ELF-1 (cell line): ENCODE measurements at places on chromosomes 6 and 20.

DNA sequence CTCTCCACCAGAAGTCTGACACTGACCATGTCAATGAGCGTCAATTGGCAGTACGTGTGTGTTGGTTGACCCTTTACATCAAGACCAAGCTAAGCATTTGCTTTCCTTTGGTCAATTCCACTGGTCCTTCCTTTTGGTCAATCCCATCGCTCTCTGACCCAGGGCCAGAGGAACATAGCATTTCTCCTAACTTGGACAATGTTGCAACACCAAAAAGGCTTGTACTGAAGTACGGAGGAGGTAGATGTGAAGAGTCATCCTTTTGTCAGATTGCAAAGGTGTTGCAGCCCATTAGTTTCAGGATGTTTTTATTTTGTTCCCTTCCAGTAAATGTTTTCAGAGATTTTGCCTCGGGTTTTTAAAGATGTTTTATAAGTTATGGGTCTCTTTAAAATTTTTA is 24.6 kb downstream of the EDN1 start:
- DNase-seq, result no peak

GRCh38 chr20:24493181-24493580 is 23.8 kb downstream of the SYNDIG1 start:
- DNase-seq, result no peak

DNA sequence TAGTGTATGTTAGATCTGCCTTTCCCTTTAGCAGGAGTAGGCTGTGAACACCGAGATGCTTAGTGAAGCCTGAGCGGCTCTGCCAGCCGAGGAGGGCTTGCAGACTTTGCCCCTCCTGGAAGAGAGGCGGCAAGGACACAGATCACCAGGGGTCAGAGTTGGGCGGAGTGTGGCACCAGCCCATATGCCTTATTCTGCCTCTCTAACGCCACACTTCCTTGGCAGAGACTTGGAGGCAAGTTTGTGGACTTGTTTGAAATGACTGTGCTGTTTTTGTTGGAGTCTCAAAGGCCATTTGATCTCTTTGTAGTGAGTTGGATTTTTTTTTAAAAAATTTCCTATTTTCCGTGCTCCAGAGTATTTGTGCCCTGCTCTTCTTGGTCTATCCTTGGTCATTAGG is 44.5 kb upstream of the CLDN20 start:
- no peak for DNase-seq

DNA sequence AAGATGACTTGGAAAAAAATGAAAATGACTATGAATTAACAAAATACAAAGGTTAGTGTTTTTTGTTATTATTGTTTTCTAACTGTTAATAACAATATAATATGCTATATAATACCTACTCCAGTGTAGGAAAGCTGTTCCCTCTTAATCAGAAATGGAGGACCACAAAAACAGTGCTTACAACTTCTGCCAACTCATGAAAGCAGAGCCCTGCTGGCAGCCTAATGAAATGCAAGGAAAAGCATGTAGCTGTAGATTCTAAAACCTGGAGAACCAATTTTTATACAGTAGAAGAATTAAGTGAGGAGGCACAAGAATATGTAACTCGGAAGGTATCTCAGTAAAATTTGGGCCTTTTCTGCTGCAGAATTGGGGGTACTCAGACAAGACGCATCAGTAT is 29.4 kb downstream of the PHIP start:
- DNase-seq, result no peak

DNA sequence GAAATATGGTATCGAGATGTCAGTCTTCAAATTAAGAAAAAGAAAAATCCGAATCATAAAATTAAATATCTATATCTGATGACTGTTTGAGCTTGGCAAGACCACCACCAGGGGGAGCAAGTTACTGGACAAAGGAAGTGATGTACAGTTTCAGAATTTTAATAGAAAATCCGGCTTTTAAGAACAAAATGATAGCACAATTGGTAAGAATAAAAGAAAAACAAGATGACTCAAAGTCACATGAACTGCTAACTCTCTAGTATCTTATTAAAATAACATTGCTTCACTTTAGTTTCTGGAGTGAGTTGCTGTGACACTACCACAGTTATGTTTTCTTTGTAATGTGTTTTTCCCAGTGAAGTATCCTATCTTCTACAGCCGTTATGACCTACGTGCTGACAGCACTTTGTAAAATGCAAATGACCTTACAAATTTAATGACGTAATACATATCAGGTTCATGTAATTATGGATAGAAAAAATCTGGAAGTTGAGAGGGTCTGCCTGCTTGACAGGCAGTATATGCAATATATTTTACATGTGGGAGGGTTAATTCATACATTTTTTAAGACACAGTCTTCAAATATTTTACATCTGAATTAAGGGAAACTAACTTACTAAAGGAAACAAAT is 405.3 kb upstream of the HS3ST5 start:
- DNase-seq, result no peak

DNA sequence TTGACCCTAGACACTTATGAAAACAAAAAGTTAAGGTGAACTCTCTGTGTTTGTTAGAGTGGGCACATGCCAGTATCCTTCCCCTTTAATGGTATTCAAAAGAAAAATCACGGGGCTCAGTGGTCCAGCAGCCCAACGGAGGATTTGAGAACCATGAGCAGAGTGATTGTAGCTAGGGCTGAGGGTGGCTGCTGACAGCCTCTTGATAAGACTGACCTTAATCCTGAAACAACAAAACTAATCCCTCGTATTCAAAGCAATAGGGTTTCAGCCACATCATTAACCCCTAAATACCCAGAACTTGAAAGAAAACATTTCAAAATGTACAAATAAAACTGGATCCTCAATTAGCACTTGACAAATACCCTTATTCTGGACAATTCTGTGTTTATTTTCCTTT is 95.1 kb downstream of the SNAP25 start:
- no peak for DNase-seq

DNA sequence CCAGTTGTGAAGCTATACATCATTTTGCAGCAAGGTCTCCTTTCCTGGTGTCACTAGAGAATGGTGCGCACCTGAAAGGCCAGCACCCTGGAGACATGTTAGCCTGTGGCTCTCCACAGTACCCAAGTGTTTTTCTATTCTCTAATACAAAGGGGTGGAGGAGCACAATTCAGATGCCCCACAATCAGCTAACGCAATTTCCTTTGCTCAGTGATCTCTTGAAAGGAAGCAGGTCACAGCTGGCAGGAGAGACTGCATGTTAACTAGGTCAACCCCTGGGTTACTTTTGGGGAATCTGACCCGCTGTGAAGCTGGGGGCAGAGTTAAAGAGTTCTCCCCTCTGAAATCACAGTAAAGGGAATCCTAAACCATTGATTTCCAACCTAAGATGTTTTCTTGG is 92.5 kb downstream of the B3GAT2 start:
- no peak for DNase-seq

DNA sequence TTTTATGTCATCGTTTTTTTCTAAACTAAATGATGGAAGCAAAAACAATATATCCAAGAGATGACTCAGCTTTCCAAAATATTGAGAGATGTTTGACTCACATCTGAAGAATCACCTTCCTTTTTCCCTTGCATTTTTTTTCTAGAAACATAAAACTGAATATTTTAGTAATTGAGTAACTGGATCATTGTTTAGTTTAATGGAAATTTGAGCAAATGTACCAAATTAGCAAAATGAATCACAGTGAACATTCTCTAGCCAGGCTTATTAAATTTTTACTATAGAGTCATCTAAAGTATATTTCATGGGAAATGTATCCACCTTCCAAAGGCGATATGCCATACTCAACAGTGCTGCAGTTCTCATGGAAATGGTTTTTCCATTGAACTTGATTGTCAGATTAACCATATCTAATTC is 145.5 kb downstream of the TENT5A start:
- DNase-seq, result no peak

DNA sequence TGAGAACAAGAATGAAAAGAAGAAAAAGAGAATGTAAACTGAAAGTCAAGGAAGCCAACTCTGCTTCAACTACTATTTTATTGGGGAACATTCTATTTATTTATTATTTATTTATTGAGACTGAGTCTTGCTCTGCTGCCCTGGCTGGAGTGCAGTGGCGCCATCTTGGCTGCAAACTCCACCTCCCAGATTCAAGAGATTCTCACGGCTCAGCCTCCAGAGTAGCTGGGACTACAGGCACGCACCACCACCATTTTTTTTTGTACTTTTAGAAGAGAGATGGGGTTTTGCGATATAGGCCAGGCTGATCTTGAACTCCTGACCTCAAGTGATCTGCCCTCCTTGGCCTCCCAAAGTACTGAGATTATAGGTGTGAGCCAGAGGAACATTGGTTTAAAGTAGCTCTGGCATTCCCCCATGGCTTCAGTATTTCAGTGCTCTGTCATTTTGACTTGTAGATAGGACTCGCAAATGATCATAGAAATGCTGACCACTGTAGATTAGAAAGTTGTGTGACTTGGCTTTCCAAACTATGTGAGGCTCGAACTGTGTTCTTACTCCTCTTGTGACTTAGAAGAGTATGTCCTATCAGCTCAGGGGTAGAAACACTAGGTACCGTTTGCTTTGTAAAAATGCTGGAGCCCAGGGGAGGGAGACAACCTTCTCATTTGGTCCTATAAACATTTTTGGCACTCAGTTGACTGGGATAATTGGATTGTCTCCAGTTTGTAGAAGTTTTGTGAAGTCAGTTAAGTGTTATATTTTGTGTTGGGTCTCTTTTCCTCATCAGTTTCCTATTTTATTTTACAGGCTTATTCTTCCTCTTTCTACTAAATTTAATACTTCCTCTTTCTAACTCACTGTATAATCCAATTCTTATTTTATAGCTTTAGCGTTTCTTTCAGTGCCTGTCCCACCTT is 544.9 kb upstream of the CITED2 start:
- no peak for DNase-seq

DNA sequence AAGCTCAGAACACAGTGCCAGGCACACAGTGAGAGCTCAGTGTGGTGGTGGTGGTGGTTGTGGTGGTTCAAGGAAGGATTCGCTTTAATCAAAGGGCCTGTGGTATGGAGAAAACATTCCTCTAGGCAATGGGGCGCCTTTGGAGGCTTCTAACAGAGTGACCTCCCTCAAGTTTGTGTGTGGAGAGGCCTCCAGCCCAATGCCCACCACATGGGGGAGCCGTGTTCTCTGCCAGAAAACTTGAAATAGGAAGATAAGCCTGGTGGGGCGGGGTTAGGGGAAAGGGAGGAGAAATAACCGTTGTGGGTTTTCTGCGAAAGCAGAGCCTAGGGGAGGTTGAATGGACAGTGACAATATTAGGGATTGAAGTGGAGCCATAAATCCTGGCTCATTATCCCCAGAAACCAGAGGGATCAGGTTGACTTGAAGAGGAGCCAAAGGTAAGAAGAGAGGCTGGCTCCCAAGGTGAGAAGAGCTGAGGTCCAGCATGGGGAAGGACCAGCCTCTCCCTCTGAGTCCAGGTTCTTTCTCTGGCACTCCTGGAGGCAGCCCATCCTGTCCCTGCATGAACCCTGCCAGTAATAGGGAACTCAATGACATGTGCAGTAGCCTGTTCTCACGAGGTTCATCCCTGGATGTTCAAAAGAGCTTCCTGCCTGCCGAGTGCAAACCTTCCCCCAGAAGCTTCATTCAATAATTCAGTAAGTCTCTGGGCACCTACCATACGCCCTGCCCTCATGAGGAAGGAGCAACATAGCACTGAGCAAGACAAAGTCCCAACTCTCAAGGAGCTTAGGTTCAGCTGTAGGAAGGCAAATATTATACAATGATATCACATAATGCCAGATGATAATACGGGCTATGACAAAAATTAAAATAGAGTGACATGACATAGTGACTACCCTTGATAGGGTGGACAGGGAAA is 51.4 kb downstream of the TGM2 start:
- peak; percentile 84 for DNase-seq

DNA sequence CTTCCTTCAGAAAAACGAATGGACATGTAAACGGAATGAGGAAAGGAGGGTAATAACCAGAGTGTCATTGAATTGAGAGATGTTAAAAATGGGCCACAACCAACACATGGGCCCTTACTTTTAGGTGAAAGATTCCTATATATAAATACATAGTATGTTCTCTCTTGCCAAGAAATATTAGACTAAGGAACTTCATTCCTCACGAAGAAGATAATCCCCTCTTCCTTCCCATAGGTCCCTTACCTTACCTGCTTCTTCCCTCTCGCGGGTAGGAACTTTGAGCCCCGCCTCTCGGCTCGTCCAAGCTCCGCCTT is 295 bp upstream of the TBC1D22B start:
- no peak for DNase-seq

GRCh38 chr20:50341880-50342637 is 151.4 kb downstream of the CEBPB start:
- DNase-seq, result no peak

DNA sequence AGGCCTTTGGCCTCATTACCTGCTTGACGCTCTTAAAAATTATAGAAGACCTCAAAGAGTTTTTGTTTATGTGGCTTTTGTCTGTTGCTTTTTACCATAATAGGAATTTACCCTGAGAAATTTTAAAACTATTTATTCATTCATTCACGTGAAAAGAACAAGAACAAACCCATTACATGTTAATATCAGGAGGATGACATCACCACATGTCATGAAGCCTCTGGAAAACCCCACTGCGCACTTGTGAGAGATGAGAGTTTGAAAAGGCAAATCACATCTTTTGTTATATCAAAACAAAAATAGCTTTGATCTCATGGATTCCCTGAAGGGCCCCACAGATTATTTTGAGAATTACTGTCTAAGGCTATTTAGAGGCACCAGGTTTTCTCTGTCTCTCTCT is 61.3 kb upstream of the EYA2 start:
- DNase-seq, result no peak

GRCh38 chr6:148827416-148828045 is 80.7 kb downstream of the UST start:
- no peak for DNase-seq

DNA sequence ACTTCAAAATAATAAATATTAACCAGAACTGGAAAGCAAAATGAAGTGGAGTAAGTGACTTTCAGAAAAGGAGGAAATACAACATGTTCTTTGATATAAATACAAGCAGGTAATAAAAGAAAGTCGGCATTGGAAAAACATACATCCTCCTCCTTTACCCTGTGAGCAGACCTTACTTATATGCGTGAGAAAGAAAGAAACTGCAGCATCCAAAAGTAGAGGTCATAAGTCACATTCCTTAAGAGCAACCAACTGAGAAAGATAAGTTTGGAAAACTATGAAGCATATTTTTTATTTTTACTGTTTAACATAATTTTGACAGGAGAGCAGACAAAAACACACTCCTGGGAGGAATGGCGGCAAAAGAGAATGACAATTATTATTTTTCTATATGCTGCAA is 155.5 kb downstream of the HACE1 start:
- no peak for DNase-seq

DNA sequence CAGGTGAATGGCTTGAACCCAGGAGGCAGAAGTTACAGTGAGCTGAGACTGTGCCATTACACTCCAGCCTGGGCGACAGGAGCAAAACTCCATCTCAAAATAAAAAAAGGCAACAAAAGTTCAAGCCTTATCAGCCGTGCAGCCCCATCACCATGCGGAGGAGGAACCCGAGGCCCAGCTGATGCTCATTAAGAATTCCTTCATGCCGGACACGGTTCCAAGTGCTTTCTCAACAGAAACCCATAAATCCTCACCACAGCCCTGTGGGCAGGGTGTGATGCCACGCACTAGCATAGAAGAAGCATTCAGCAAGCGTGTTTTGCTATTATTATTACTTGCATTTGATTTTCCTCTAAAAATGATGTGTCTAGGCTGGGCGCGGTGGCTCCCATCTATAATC is 56.3 kb downstream of the PREX1 start:
- DNase-seq, result no peak
